Renal pelvis (tissue), 12 donors: ENCODE measurements at places on chromosomes 12 and 14. TPM values are rescaled to one million over a fixed set of nuclear protein-coding genes. Genes with fewer than 3 reads are reported as not detected.

DNA sequence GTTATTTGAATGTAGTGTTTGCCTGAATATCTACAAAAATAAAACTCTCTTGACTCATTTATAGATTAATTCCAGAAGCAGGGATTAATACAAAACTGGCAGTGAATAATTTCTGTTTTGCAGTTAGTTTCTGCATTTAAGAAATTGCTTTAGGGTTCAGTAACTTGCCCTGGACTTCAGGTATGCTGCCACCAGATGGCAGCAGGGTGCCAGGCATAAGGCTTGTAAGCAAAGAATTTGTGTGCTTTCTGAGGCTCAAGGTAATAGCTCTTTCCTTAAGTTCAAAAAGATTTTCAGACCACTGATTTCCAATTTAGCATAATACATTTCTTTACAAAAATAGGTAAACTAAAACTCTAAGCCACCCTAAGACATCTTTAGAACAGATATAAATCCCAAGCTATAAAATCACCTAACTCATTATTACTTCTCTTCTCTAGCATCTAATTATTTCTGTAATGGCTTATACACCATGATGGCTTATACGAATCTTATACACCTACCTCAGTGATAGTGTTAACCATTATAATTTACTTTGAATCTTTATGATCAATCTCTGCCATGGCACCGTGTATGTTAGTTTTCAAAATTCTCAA lies 398.3 kb downstream of the APAF1 start:
- DNase-seq, result peak; percentile 60

GRCh38 chr14:53532853-53533252 lies 379.7 kb upstream of the DDHD1 start:
- no peak for DNase-seq

- DNase-seq, result no peak
Observed at GRCh38 chr12:55226523-55226922, 5.7 kb downstream of the OR10A7 start.

DNA sequence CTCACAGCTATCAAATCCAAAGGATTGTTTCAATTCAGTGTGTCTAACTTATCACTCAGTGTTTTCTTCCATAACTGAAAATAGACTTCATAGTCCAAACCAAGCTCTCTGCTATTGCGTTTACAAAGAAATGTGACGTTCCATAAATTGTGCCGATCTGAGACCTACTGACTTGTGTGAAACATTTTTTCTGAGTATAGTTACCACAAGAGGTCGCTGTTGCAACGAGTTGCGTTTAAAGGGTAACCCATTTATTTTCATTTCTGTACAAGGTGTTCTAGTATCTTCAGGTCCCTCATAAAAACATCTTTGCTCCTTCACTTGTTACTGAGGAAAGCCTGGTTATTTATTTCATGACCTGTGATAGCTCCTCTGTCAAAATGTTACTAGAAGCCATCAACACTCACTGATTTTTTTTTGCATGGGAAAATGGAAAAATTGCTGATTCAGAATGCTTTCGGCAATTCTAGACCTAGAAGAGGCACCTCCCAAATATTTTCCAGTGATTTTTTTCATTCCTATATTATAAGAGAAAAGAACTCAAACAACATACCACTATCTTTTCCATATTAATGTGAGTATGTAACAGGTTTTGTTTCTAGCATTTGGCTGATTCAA lies 60.9 kb upstream of the OR4E1 start:
- peak; percentile 34 for DNase-seq

DNA sequence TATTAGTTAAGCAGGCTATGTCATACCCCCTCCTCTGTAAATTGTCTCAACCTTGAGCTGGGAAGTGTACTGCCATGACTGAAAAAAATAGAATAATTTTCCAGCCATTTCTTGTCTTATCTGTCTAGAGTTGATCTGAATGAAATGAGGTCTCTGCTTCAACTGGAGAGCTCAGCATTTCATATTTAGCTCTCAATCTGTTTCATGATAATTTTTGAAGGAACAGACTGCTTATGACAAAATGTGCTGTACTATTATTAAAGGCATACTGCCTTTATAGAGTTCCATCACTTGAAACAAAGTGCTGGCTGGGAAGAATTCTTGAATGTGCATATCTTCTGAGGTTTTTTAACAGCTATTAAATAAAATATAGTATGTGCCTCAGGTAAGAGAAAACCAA lies 19.1 kb downstream of the PTPRO start:
- DNase-seq, result no peak

Gene GLS2
- 1.5 TPM for polyA plus RNA-seq

DNA sequence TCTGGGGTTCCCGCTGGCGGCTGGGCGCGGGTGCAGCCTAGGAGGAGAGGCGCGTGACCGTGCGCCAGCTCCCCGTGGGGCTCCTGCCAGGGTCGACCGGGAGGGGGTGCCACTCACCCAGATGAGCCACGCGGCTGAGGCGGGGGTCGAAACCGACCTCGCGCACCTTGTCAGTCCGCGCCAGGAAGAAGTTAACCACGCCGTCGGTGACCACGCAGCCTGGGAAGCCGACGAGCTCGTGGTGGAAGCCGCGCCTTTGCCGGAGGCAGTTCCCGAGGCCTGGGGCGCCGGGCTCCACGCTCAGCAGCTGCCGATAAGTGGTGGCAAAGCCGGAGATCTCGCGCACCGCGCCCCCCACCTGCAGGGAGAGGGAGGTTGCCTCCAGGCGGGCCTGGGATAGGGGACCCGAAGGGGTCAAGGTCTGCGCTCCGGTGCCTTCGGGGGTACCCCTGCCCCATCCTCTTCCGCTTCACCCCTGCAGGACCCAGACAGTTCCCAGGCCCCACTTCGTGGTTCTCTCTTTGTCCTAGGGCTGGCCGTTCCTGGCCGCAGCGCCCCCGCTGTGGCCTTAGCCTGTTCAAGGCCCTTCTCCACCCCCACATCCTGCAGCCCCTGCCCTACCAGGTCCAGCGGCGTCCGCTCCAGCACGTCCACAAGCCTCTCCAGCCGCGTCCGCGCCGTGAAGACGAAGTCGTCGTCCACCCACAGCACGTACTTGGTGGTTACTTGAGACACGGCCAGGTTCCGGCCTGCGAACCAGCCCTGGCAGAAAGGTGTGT lies 5.3 kb downstream of the B4GALNT1 start:
- DNase-seq, result no peak

- no peak for DNase-seq
Observed at GRCh38 chr14:105363847-105364708, 34.3 kb upstream of the TEX22 start.

Gene FGD4
- 16.1 TPM for polyA plus RNA-seq

- DNase-seq, result no peak
Observed at GRCh38 chr14:36493761-36494160, 26.3 kb downstream of the NKX2-1 start.

- DNase-seq, result no peak
Observed at GRCh38 chr12:100401660-100402059, 44.8 kb downstream of the SLC17A8 start.

GRCh38 chr12:6288235-6288634 lies 22.2 kb upstream of the PLEKHG6 start:
- no peak for DNase-seq

DNA sequence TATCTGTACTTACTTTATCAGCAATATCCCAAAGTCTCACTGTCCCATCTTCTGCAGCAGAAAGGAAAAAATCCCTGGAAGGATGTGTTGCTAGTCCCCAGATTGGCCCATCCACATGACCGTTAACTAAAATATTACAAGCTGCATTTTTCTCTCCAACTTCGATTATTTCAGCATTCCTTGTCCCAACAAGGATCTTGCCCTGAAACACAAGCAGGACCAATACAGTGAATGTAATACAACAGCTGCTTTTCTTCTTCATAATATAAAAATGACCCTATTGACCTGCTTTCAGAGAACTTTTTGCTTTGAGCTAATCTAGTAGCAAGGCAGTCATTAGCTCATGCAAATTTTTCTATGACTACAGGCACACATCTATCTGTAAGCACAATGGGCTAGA lies 58.3 kb downstream of the ZC3H14 start:
- peak; percentile 30 for DNase-seq
